Activated CD8-positive, alpha-beta memory T cell treated with anti-CD3 and anti-CD28 coated beads for 1 hour (primary cell): ENCODE measurements at places on chromosomes 4 and X.

- DNase-seq: no peak
Measured at GRCh38 chr4:171031338-171031737, 781.9 kb upstream of the GALNTL6 start.

GRCh38 chr4:129420637-129421036, 324.7 kb downstream of the C4orf33 start:
- no peak for DNase-seq

GRCh38 chr4:109410776-109411175, 22.8 kb upstream of the SEC24B start:
- DNase-seq: no peak

DNA sequence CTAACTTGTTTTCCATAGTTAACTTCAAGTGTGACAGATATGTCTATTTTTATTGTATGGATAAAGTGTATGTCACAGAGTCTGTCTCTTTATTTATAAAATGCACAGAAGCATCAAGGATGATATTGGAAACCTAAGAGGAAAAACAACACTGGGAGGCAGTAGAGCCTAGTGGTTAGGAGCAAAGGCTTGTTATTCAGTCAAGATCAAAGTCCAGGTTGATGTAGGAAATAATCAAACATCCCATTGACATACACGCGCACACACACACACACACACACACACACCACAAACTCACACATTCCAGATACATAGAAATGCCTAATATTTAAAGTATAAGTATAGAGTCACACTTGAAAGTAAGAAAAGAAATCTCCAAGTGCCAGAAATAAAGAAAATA, 206.8 kb downstream of the CHRDL1 start:
- no peak for DNase-seq

DNA sequence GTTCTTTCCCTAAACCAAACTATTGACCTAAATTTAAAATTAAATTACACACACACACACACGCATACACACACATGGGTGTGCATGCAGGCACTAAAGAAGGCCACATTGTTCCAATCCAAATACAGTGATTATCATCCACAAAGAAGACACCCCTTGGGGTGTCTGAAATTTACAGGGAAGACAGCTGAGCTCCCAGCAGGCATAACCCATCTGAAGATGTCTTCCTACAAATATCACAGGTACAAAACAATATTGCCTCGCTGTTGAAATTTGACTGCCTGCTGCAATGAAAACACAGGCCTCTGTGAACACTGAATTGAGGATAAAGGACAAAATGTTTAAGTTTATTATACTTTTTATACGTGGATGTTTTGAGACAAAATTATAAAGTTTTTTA, 50.2 kb upstream of the SLC7A11 start:
- no peak for DNase-seq

GRCh38 chrX:121310820-121311219, 263.4 kb downstream of the GLUD2 start:
- no peak for DNase-seq

GRCh38 chrX:131830400-131831184, 192.5 kb upstream of the STK26 start:
- no peak for DNase-seq

GRCh38 chr4:141090473-141090872, 42.8 kb downstream of the RNF150 start:
- no peak for DNase-seq

GRCh38 chr4:132809298-132810032, 339.6 kb upstream of the PCDH10 start:
- no peak for DNase-seq

GRCh38 chr4:138010639-138011038, 231.5 kb downstream of the SLC7A11 start:
- DNase-seq: no peak

GRCh38 chrX:101460669-101461068, 24.6 kb upstream of the ARMCX4 start:
- no peak for DNase-seq

GRCh38 chrX:11532291-11533078, 133.2 kb downstream of the ARHGAP6 start:
- no peak for DNase-seq

GRCh38 chrX:21740329-21741274, 17.3 kb downstream of the SMPX start:
- DNase-seq: no peak

DNA sequence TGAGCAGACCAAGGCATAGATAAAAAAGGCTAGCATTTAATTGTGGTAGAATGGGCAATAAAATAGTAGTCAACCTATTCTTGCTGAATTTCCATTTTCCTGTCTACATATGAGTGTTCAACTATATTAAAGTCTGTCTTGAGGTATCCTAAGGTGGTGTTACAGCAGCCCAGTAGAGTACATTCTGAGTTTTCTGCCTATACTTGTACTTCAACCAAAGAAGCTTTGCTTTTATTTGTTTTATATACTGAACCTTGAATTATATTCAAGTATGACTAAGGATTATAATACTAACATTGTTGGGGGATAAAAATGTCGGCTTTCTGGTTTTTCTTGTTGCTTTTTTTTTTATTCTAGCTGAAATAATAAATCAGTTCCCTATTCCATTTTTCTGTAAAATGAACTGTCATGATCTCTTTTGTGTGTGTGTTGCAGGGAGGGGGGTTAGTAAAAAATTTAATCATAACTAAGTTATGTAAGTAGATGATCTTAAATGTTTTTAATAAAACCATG, 106.7 kb downstream of the PDLIM5 start:
- no peak for DNase-seq

DNA sequence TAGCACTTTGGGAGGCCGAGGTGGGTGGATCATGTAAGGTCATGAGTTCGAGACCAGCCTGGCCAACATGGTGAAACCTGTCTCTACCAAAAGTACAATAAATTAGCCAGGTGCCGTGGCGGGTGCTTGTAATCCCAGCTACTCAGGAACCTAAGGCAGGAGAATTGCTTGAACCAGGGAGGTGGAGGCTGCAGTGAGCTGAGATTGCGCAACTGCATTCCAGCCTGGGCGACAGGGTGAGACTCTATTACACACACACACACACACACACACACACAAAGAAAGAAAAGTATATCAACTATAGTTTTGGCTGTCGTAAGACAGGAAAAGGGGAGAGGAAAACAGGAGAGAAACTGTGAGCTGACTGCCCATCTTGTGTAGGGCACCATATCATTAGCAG, 171.7 kb downstream of the ADAMTS3 start:
- no peak for DNase-seq

GRCh38 chr4:119212964-119213606, 572 bp downstream of the USP53 start:
- DNase-seq: no peak

GRCh38 chr4:32986236-32986635, 2266.1 kb downstream of the PCDH7 start:
- DNase-seq: no peak

GRCh38 chr4:38889143-38889542, 21.5 kb downstream of the FAM114A1 start:
- no peak for DNase-seq

- DNase-seq: no peak
Measured at GRCh38 chrX:33416273-33416805, 205.0 kb upstream of the DMD start.
